HS-5 (cell line): ENCODE measurements at places on chromosomes 4 and X.
A peak's percentile ranks its signal among the peaks of the same experiment; 100 is the strongest.

GRCh38 chr4:21948347-21949072, at the start of gene KCNIP4:
Gene KCNIP4, minus strand, starts transcription at chr4:21948772.
- peak; percentile 13 for DNase-seq

- DNase-seq = no peak
These were observed 519.2 kb upstream of the DIPK2B start for GRCh38 chrX:45719751-45720501.

DNA sequence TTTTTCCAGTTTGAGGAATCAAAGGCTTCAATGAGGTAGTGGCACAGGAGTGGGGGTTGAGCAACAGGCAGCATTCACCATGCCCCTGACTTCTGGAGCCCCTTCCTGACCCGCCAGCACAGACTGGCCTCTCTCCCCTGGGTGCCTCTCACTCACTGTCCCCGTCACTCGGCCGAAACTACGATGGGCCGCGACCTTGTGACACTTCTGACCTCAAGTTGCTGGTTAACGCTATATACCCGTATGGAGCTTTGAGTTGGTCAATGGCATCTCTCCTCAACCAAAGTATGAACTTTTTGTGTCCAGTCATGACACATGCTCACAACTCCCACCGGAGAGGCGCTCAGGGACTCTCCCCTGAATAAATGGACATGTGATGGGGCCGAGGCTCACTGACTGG, 72.1 kb downstream of the IRF2 start:
- no peak for DNase-seq

DNA sequence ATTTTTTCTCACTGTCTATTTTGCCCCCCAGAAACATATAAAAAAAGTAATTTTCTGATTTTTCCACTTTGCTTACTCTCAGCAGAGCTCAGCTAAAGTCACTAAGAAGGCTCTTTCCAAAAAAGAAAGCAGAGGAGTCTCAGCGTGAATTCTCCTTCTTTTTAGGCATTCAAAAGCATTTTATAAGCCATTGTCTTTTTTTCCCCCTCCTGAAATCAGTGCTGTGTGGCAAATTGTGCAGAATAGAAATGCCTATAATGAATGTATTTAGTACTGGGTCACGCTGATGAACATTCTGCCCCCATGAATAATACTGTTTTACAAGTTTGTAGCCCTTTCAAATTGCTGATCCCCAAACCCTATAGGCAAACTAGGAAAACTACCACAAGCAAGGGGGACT, 1.6 kb upstream of the PCDH18 start:
- DNase-seq = no peak

DNA sequence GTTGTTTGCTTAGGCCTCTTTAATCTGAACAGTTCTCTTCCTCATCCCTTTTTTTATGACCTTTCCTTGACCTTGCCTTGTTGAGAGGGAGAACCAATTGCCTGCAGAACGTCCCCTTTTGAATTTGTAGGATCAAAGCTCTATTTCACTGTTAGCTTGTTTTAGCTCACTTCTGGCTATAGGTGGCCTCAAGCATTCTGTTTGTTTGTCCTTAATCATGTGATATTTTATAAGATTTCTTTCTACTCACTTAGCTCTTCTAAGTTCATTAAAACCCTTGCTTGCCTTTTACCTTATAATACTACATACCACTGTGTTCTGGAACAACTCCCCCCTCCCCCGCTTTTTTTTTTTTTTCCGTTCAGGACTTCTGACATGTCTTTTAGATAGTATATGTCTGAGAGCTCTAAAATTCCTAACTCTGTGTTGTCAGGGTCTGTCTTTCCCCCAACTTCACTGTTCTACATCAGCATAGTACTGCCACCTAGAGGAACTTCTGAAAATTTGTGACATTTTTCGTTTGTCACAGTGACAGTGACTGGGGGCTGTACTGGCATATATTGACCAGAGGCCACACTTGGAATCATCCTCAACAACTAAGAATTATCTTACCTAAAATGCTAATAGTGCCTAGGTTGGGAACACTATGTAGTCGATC, 128.5 kb downstream of the LARP7 start:
- no peak for DNase-seq
